ENCODE measurements at places on chromosomes 7 and 10.
A peak's percentile ranks its signal among the peaks of the same experiment; 100 is the strongest.

DNA sequence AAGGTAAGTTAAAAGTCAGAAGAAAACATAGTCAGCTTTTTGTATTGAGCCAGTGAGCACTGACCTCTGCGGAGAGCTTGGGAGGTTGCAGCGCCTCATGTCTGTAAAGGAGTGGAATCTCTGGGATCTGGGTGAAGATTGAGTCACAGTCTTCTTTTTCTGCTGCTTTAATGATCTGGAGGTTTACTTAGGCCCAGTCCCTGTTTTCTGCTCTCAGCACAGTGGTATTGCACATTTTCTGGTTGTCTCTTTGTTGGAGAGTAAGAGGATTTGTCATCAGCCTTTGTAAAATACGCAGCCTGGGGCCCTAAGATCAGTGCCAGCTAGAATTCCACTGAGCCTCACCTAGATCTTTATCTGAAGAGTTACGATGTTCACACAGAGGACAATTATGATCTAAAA is 58.3 kb upstream of the GJD4 start:
- DNase-seq, result no peak
- H3K27ac ChIP-seq, result no peak overlapping the region
- no peak overlapping the region for H3K4me3 ChIP-seq
- no peaks in the 10 kb centered on the region for H3K27me3 ChIP-seq

GRCh38 chr7:103989785-103990767 is 618 bp upstream of the RELN start:
- H3K36me3 ChIP-seq, result no peaks in the 10 kb centered on the region
- DNase-seq, result no peak
- H3K27ac ChIP-seq, result no peak overlapping the region
- H3K4me1 ChIP-seq, result peaks cover 25% of the 10 kb centered on the region

DNA sequence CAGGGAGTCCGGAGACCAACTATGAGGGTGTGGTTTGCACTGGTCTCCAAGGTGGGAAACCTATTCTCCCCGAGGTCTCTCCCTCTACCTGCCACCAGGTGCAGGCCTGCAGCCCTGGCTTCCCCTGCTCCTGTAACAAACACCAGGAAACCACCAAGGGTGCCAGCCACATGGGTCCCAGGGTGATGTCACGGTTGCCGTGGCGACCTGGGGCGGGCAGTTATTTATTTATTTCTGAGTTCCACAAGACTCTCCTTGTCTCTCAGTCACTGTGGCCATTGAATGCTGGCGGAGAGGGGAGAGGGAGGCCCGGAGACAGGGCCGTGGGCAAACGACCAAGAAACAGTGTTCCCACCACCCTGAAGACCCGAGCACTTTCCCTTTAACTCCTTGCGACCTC is 27.0 kb downstream of the MMD2 start:
- no peaks in the 10 kb centered on the region for H3K4me1 ChIP-seq
- H3K4me3 ChIP-seq, result no peak overlapping the region
- peaks cover 33% of the 10 kb centered on the region for H3K27me3 ChIP-seq
- H3K36me3 ChIP-seq, result no peaks in the 10 kb centered on the region
- no peak for DNase-seq
- H3K27ac ChIP-seq, result no peak overlapping the region

GRCh38 chr10:43134126-43134905 is 3.9 kb upstream of the CSGALNACT2 start:
- no peaks in the 10 kb centered on the region for H3K27me3 ChIP-seq
- H3K4me3 ChIP-seq, result no peak overlapping the region
- no peaks in the 10 kb centered on the region for H3K36me3 ChIP-seq
- no peak for DNase-seq

DNA sequence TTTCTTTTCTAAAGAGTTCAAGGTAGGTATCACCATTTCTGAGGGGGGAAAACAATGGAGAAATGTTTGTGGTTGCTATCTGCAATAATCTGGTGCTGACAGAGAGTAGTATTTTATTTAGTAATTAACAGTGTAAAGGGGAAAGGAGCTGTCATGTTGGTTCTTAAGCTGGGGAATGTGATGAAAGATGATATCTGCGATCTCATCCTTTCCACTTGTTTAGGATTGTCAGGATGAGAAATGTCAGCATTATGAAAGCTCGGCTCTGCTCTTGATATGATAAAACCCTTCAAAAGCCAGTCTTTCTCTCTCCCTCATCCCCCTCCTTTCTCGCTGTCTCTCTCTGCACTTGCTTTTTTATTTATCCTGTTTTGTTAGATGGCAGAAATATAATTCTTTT is 106.1 kb downstream of the POU6F2 start:
- no peak overlapping the region for H3K27ac ChIP-seq
- H3K27me3 ChIP-seq, result no peaks in the 10 kb centered on the region
- no peaks in the 10 kb centered on the region for H3K36me3 ChIP-seq
- H3K4me3 ChIP-seq, result no peak overlapping the region

GRCh38 chr7:78080241-78080640 is 281.7 kb downstream of the PHTF2 start:
- no peak overlapping the region for H3K27ac ChIP-seq
- no peak for DNase-seq
- no peaks in the 10 kb centered on the region for H3K27me3 ChIP-seq
- H3K4me3 ChIP-seq, result no peak overlapping the region
- H3K36me3 ChIP-seq, result no peaks in the 10 kb centered on the region

GRCh38 chr10:25604591-25604990 is 329.4 kb upstream of the MYO3A start:
- no peaks in the 10 kb centered on the region for H3K36me3 ChIP-seq
- no peak for DNase-seq
- H3K4me1 ChIP-seq, result no peaks in the 10 kb centered on the region
- no peak overlapping the region for H3K27ac ChIP-seq

GRCh38 chr7:82507365-82507975 is 63.9 kb upstream of the CACNA2D1 start:
- H3K4me1 ChIP-seq, result no peaks in the 10 kb centered on the region
- H3K27ac ChIP-seq, result no peak overlapping the region
- no peaks in the 10 kb centered on the region for H3K27me3 ChIP-seq
- no peaks in the 10 kb centered on the region for H3K36me3 ChIP-seq
- no peak overlapping the region for H3K4me3 ChIP-seq

DNA sequence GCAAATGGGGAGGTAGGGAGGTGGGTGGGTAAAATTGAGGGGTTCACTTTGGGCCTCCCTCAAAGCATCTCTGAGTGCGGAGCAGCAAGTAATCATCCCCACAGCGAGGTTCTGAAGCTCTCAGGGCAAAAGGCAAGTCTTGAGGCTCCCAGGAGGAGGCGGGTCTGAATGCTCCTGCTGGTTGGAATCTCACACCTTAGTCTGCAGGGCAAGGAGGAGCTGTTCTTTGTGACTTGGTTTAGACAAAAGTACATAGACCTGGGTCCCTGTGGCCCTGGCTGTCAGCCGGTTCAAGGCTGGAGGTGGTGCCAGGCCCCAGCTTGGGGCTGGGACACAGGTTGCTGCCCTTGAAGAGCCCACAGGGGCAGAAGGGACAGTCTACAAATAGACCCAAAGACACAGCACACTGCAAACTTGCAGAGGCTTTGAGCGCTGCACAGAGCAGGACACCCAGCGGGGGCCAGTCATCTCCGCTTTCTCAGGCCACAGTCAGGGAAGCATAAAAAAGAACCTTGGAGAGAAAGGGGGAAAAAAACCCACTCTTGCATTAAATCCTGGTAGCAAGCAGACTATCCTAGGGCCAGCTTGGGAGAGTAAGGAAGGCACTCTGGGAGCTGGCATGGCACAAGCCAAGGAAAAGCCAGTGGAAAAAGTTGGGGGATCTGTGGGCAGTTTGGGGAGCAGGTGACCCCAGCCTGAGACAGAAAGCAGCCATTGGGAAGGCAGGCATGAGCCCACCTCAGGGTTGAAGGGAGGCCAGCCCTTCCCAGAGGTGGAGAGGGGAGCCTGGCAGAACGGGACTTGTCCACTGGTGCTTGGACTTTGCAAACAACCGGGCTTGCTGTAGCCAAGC is 926 bp upstream of the C10orf71 start:
- peak overlapping the region; percentile 26 for H3K4me3 ChIP-seq
- no peaks in the 10 kb centered on the region for H3K27me3 ChIP-seq
- H3K4me1 ChIP-seq, result no peaks in the 10 kb centered on the region
- no peak for DNase-seq

- no peak overlapping the region for H3K27ac ChIP-seq
- DNase-seq, result no peak
- H3K4me1 ChIP-seq, result no peaks in the 10 kb centered on the region
- H3K36me3 ChIP-seq, result no peaks in the 10 kb centered on the region
- no peak overlapping the region for H3K4me3 ChIP-seq
These were observed 1.1 kb downstream of the CPA5 start for GRCh38 chr7:130345725-130346124.

- H3K27ac ChIP-seq, result peak overlapping the region; percentile 85
- H3K27me3 ChIP-seq, result no peaks in the 10 kb centered on the region
- peaks cover 37% of the 10 kb centered on the region for H3K4me1 ChIP-seq
- no peaks in the 10 kb centered on the region for H3K36me3 ChIP-seq
- H3K4me3 ChIP-seq, result no peak overlapping the region
- DNase-seq, result no peak
These were observed 22.3 kb downstream of the BZW2 start for GRCh38 chr7:16668049-16668858.

GRCh38 chr7:138584696-138585095 is 116.5 kb downstream of the SVOPL start:
- no peak for DNase-seq
- no peaks in the 10 kb centered on the region for H3K27me3 ChIP-seq
- H3K36me3 ChIP-seq, result peaks cover 80% of the 10 kb centered on the region
- no peak overlapping the region for H3K27ac ChIP-seq

DNA sequence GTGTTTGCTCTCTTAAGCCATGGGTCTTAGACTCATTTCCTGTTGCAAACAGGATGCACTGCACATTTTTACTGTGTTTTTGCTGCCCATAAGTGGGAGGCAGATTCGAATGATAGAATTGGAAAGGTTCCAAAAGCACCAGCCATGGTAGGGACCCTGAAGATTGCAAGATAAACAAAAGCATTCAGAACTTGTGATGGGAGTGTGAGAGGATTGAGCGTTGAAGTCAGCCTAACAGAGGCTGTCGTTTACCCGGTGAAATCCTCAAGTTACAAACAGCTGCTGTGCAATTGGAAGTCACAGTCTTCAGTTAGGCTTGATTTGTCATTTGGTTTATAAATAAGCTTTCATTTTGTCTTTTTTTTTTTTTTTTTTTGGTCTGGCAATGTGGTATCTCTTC is 192.7 kb upstream of the MKI67 start:
- no peaks in the 10 kb centered on the region for H3K27me3 ChIP-seq
- no peaks in the 10 kb centered on the region for H3K4me1 ChIP-seq
- no peak for DNase-seq
- no peak overlapping the region for H3K4me3 ChIP-seq
- no peak overlapping the region for H3K27ac ChIP-seq
- no peaks in the 10 kb centered on the region for H3K36me3 ChIP-seq

DNA sequence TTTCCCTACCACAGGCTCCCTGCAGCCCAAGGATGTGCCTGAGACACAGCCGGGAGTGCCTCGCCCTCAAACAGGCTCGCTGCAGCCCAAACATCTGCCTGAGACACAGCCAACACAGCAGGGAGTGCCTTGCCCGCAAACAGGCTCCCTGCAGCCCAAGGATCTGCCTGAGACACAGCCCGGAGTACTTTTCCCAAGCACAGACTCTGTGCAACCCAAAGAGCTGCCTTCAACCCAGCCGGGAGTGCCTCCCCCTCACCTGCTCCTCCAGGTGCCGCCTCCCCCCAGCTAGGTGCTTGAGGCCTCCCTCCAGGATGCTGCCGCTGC is 42.9 kb downstream of the ANTXRL start:
- no peaks in the 10 kb centered on the region for H3K27me3 ChIP-seq
- H3K36me3 ChIP-seq, result no peaks in the 10 kb centered on the region
- peaks cover 8% of the 10 kb centered on the region for H3K4me1 ChIP-seq
- no peak overlapping the region for H3K27ac ChIP-seq

DNA sequence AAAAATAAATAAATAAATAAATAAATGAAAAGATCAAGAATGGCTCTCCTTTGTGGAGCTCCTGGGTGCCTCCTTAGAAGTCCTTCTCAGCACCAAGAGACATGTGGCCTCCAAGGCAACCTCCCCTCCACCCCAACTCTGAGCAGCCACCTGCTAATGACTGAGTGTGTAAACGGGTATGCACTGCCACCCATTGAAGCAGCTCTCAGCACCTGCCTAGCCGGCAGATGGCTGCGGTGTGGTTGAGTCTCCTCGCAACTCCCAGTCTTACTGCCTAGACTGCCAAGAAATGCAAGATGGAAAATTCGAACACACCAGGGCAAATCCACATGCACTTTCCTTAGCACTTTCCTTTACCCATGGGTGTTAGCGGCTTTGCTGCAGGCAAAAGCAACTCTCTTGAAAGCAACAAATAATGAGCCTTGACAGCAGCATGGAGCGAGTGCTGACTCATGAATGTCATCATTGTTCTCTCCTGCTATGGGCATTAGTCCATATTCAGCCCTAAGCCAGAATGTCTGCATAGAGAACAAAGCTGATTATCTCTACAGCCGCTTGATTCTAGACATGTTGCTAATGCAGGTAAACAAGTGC is 913.9 kb upstream of the AUTS2 start:
- peaks cover 84% of the 10 kb centered on the region for H3K27me3 ChIP-seq
- H3K4me1 ChIP-seq, result no peaks in the 10 kb centered on the region
- no peak for DNase-seq
- H3K4me3 ChIP-seq, result no peak overlapping the region

- H3K4me3 ChIP-seq, result no peak overlapping the region
- no peak for DNase-seq
- no peaks in the 10 kb centered on the region for H3K36me3 ChIP-seq
- H3K4me1 ChIP-seq, result no peaks in the 10 kb centered on the region
- no peak overlapping the region for H3K27ac ChIP-seq
These were observed 254.7 kb upstream of the PTER start for GRCh38 chr10:16182144-16182543.

GRCh38 chr10:8144496-8144895 is 90.0 kb downstream of the GATA3 start:
- no peak overlapping the region for H3K4me3 ChIP-seq
- no peaks in the 10 kb centered on the region for H3K27me3 ChIP-seq
- H3K36me3 ChIP-seq, result no peaks in the 10 kb centered on the region
- H3K4me1 ChIP-seq, result no peaks in the 10 kb centered on the region

DNA sequence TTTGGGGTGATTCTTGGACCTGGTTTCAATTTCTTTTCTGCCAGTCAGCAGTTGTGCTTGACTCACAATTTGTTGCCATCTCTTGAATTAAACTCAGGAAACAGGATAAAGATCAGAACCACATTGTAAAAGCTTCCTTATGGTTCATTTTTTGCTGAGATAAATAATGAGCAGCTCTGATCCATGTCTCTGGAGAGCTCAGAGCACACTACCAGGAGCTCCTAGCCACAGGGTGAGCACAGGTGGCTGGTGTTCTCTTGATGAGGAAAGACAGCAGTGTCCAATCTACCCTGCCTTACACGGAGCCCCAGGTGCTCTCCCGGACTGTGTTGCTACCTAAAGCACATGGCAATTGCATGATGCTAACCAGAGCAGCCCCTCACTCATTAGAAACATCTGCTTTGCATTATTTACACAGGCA is 17.2 kb upstream of the FAM170B start:
- no peaks in the 10 kb centered on the region for H3K36me3 ChIP-seq
- no peaks in the 10 kb centered on the region for H3K27me3 ChIP-seq
- H3K27ac ChIP-seq, result no peak overlapping the region
- no peak for DNase-seq
- H3K4me1 ChIP-seq, result no peaks in the 10 kb centered on the region

- no peak overlapping the region for H3K4me3 ChIP-seq
- H3K4me1 ChIP-seq, result peaks cover 57% of the 10 kb centered on the region
- peaks cover 92% of the 10 kb centered on the region for H3K36me3 ChIP-seq
These were observed 47.7 kb upstream of the TRIM8 start for GRCh38 chr10:102596506-102596971.

Measured in esophagus squamous epithelium (tissue), 5 donors.